ENCODE measurements at places on chromosomes 16 and 17.

- no peak for DNase-seq
Measured at GRCh38 chr17:78777881-78778280, 4.2 kb downstream of the CYTH1 start.

- no peak for DNase-seq
Measured at GRCh38 chr17:17067257-17067656, 25.0 kb downstream of the MPRIP start.

GRCh38 chr17:74646231-74646630 is 22.7 kb upstream of the CD300E start:
- no peak for DNase-seq

DNA sequence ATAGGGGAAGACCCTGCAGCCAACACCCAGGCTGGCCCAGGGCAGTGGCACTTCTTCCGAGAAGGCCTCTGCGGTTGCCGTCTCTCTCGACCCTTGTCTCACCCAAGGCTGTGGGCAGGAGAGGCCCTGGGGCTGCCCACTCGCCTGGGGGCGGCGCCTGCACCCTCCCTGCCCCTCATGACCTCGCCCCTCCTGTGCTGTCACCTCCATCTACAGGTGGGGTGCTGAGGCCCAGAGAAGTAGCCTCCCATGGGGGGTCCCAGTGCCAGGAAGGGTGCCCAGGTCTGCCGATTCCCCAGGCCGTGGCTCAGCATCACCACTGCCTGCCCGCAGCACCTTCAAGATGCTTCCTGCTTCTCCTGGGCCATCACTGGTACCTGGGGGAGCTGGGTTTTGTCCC is 992 bp downstream of the NLRC3 start:
- peak; percentile 74 for DNase-seq

GRCh38 chr16:89706518-89707260 is 5.2 kb upstream of the SPATA2L start:
- no peak for DNase-seq

DNA sequence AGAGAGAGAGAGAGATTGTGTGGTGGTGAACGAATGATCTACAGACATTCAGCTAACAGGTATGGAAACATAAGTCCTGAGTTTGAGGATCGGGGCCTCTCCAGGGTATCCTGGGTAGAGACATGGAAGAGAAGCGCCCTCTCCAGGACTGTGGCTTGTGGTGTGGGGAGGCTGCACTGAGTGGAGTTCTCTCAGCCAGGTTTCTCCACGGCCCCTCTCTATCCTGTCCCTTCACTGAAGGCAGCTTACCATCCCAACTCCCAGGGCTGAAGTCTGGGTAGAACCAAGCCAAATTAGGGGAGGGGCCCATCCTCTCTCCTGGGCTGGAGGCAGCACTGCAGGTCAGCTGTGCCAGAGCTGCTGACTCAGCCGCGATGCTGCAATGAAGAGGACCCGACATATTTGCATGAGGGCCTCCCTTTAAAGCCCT is 6.2 kb downstream of the C1QL1 start:
- DNase-seq: no peak

DNA sequence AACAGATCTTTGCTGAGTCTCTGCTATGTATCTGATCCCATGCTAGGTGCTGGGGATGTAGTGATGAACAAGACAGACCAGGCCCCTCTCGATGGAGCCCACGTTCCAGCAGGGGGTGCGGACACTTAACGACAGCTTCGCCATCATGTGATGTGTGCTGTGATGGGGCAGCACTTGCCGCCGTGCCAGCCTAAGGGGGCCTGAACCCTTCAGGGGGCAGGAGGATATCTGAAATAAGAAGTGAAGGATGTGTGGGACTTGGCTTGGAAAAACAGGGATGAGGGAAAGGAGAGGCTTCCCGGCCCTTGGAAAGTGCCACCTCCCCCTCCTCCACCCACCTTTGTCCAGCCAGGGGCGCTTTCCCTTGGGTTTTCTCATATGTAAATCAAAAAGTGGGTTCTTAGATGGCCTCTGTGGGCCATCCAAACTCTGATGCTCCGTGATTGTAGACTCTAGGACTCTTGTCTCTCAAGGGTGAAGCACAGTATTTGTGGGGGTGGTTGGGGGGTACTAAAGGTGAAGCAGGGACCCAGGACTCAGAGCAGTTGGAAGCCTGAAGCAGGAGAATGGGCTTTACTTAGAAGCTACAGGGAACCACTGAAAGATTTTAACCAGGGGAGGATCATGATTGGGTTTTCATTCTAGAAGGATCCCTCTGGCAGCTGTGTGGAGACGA is 4.0 kb upstream of the DLX3 start:
- no peak for DNase-seq

GRCh38 chr17:40818343-40818732 is 4.1 kb downstream of the KRT10 start:
- no peak for DNase-seq

GRCh38 chr16:22030087-22030812 is 22.3 kb downstream of the MOSMO start:
- no peak for DNase-seq

Measured in activated CD8-positive, alpha-beta memory T cell treated with anti-CD3 and anti-CD28 coated beads for 24 hours (primary cell).